ENCODE measurements at places on chromosomes 1 and 21. TPM values are rescaled to one million over a fixed set of nuclear protein-coding genes. Genes with fewer than 3 reads are reported as not detected.

DNA sequence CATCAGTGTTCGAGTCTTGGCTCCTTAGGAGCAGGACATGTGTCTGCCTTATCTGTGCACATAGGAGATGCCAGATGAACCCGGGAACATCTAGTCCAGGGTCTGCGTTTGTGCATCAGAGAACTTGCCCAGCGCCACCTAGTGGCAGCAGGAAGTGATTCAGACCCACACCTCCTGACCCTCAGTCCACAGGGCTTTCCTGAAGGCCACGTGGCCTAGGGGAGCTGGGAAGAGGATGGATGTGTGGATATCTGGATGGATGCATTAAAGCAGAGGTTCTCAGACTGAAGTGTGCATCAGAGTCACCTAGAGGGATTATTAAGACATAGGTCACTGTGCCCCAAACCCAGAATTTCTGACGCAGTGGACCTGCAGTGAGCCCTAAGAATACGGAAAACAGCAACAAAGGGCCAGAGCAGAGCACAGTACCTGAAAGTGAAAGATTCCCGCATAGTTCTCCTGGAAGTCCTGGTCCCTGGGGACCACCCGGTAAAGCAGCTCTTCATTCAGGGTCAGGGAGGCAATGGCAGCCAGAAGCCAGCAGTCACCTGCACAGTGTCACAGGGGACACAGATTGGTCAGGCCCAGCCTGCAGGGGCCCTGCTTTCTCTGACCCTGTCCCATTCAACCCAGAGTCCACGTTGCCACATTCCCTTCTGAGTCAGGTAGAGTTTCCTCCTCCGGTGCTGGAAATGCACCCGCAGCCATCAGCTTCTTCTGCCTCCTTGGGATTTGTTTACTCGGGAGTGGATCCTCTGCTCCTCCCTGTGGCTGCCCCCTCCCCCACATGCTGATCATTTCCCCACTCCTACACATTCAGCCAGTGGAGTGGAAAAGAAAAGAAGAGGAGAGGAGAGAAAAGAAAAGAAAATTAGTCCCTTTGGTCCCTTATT, 37.0 kb downstream of the CAPN8 start:
- DNase-seq = peak; percentile 75

ID3 gene
- 42.6 TPM for total RNA-seq

KDF1 gene
- total RNA-seq = 0.30 TPM

KRTAP11-1 gene
- not detected for total RNA-seq

DNA sequence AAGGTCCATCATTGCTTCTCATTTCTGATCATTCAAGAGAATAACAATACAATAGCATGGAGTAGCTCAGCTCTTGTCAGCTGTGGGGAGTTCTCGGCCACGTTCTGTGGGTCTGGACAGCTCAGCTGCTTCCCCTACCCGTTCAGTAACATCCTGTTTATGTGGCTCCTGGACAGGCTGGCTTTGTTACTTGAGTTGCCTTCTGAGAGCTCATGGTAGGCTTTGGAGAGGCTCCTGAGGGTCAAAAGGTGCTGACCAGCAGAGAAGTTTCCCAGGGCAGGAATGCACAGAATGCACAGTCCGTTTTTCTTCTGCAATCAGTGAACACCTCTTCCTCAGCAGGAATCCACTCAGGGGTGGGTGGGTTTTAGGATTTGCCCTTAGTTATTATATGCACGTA, 36.0 kb downstream of the KAZN start:
- DNase-seq = no peak

DNA sequence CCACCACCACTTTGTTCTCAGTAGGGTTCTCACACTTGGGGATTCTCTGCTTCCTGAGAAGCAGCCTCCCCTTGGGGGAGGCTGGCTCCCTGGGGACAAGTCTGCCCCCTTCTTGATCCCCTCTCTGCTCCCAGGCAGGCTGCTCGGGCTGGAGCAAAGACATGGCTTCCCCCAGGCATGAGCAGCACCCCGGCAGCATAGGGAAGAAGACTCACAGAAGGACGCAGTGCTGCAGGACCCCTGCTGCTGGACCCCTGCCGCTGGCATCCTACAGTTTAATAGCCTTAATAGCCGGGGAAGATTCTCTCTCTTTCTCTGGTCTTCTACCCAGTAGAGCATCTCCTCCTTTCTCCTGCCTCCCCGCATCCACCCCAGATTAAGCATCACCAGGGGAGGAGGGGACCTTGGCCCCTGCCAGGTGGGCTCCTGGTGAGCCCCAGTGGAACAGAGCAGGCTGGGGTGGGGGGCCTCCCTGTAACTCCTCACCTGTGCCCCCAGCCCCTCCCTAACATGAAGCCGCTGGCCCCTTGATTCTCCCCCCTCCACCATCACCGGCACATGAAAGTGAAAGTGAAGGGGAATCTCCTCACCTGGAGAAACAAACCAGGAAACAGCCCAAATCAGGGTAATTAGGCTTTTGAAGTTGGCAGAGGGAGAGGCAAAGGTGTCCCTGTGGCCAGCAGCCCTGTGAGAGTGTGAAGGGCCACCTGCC, 2.5 kb downstream of the WNT3A start:
- DNase-seq = no peak

GRCh38 chr1:220983877-220984635, 104.8 kb downstream of the HLX start:
- no peak for DNase-seq

- DNase-seq = no peak
These were observed 217.6 kb downstream of the LTN1 start for GRCh38 chr21:28775071-28775470.

Data from activated CD4-positive, alpha-beta T cell treated with anti-CD3 and anti-CD28 coated beads for 36 hours (primary cell).